ENCODE measurements at places on chromosomes 16 and 17.

- DNase-seq = no peak
Measured at GRCh38 chr17:56887105-56887504, 26.7 kb downstream of the TRIM25 start.

DNA sequence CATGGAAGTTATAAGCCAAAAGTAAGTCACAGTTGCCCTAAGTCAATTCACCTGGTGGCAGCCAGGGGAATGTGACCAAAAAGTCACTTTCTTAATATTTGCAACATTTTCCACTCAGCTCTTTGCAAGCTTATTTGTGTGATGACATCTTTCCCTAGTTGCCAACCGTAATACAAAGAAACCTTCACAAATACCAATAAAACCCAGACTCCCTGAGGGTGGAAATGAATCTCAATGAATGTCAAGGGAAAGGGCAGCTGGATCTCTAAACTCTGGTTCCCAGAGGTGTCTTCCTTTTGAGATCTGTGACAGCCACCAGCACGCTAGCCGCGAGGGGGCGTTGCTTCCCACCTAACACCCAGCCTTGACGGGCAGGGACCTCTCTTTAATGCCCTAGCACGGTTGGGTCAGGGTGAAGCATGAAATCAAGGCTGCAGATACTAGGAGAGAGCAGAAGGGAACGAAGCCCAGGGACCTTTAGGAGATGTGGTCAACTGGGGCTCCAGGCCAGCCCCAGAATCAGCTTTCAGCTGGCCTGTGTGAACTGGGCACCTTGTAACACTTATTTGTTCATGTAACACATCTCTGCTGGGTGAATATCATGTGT is 82.2 kb downstream of the CMC2 start:
- DNase-seq = no peak

DNA sequence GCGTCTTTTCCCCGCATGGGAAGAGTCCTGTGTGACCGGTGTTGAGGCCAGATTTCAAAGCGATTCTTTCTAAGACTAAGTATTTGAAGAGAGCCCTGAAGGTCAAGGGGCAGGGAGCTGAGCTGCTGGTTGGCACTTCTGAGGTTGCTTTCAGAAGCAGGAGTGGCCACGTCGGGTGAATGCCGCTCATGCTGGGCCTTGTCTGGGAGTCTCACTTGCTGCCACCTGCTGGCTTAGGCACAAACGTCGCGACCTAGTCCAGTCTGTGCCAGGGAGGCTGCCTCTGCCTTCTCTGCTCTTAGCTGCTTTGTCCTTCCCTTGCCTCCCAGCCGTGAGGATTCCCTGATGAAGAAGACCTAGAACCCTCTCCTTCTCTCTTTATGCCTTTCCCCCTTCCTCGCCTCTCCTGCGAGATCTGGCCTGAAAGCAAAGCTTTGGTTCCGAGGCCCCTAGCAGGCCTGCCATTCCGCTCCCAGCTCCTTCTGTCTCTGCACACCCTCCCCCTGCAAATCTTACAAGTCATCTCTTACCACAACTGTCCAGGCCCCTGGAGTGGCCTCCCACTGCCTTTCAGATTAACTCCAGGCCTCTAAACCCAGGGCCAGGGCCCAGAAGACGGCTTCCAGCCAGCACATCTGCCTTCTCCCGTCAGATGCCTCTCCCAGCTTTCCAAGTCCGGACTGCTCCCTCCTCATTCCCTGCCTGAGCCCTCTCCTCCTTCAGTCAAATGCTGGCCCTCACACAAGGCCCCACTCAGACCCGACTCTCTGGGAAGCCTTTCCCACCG is 11.4 kb downstream of the CTNS start:
- no peak for DNase-seq

DNA sequence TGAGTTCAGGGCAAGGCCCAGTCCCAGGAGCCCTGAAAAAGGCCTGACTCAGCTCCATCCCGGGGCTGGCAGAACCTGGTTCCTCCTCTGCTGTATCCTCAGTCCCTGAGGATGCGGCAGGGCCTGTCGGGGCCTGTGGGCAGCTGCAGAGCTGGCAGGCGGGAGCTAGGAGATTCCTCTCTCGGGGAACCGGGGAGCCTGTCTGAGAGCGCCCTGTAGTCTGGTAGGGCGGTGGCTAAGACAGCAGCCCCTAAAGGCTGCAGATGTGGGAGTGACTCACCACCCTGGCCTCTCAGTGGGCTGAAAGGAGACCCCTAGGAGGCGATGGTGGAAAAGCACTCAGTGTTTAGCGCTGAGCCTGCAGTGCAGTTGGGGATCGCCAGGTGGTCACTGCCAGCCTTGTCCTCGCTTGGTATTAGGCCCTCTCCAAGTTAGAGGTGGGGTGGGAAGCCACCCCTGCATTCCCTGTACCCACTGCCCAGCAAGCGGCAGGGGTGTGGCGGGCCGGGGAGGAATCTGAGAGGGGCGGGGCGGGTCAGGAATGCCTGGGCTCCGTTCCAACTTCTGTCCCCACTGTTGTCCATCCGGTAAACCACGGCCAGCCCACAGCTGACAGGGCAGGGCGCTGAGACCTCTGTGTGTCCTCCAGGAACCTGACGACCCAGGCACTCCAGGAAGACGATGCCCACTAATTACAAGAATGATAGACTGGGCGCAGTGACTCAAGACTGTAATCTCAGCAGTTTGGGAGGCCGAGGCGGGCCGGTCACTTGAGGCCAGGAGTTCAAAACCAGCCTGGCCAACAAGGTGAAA is 29.5 kb upstream of the CDH1 start:
- DNase-seq = no peak

GRCh38 chr17:82876602-82877379 is 37.0 kb upstream of the ZNF750 start:
- no peak for DNase-seq

Data from stimulated activated CD4-positive, alpha-beta T cell treated with anti-CD3 and anti-CD28 coated beads, Interleukin-12 subunit alpha, Interleukin-12 subunit beta, amount 100 ng/mL, for 24 hours (primary cell).